NT2/D1 (cell line): ENCODE measurements at places on chromosomes 3 and 15.

GRCh38 chr3:128040660-128041059 lies 11.6 kb upstream of the SEC61A1 start:
- no peak for DNase-seq

- DNase-seq = no peak
Measured at GRCh38 chr3:173744895-173745294, 347.4 kb downstream of the NLGN1 start.

GRCh38 chr3:94433811-94434210 lies 370.9 kb downstream of the NSUN3 start:
- no peak for DNase-seq

- no peak for DNase-seq
Measured at GRCh38 chr3:54599716-54600115, 328.1 kb downstream of the LRTM1 start.

DNA sequence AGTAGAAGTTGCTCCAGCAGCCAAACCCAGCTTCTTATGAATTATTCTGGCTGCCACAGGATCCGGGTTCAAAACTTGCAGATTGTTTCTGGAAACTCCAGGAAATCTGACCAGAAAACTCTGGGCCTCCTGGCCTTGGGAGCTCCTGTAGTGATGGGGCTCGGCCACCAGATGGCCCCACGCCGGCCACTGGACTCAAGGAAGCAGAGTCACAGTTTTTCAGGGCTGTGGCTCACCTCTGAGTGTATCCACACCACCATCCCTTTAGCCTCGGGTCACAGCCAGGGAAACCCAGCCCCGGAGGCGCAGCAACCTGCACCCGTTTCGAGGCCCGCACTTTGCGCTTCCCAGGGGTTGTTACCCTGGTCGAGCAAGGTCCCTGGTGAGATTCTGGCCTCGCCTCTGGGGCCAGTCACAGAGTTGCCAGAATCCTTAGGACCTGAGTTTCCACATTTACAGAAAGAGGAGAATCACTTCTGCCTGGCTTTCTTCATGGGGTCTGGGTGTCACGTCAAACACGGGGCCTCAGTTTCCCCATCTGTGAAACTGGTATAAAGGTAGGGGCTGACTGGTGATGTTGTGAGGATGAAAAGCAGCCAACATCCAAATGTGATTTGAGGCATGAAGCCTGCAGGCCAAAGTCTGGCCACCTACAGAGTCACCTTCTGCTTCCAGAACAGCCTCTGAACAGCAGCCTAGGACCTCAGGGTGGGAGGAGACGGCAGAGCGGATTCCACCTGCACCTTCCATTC lies 53.5 kb upstream of the LCTL start:
- DNase-seq = peak; percentile 75

- DNase-seq = no peak
Measured at GRCh38 chr3:190747571-190747970, 114.9 kb downstream of the GMNC start.

GRCh38 chr15:61050844-61051568 lies 178.1 kb downstream of the RORA start:
- no peak for DNase-seq

DNA sequence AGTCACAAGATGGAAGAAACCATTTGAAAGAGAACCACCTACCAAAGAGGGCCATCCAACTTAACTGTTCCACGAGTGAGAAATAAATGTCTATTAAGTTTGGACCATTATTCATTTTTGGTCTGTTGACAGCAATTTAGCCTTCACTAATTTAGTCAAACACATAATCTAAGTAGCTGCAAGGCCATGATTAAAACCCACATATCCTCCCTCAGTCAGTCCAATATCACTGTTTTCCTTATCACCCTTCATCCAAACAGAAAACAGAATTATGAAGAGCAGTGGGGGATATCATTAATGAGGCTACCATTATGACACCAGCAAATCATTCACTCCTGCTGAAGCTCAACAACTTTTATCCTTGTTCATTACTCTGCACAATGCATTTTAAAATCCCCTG lies 52.0 kb downstream of the PIK3CB start:
- no peak for DNase-seq
